ENCODE measurements at places on chromosomes 16 and 17.

DNA sequence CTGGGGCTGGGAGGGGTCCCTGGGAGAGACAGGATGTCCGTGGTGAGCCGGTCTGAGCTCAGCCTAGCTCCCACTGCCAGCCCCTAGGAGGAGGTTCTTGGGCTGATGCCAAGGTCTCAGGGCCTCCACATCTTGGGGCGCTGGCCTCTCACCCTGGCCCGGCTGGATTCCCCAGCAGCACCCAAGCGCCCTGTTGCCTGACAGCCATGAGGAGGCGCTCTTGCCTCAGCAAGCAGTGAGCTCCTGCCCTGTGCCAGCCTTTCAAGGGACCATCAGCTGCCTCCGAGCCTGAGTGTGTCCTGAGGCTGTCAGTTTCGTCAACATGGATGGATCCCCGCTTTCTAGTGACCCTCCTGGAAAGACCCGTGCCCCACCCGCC, 234.9 kb upstream of the CIBAR2 start:
- DNase-seq: no peak

GRCh38 chr16:22424161-22424937, 49.9 kb upstream of the CDR2 start:
- DNase-seq: no peak

GRCh38 chr16:7227229-7227721, 105.4 kb upstream of the RBFOX1 start:
- no peak for DNase-seq

GRCh38 chr16:50996166-50996829, 154.8 kb downstream of the SALL1 start:
- no peak for DNase-seq

DNA sequence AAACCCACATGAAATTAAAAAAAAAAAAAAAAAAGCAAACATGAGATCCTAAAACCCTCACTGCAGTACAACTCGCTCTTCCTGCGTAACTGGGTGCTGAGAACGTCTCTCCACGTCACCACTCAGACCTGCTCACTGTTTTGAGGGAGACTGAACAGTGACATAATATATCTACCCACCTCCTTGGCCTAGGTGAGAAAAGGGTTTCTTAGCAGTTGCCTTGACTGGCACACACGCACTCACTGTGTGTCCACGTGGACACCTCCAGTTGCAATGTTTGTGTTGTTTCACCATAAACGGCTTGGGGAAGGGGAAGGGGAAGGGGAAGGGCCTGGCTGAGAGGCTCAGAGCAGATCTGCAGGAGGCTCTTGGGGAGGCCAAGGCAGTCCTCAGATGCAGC, 32.0 kb downstream of the FANCA start:
- no peak for DNase-seq

DNA sequence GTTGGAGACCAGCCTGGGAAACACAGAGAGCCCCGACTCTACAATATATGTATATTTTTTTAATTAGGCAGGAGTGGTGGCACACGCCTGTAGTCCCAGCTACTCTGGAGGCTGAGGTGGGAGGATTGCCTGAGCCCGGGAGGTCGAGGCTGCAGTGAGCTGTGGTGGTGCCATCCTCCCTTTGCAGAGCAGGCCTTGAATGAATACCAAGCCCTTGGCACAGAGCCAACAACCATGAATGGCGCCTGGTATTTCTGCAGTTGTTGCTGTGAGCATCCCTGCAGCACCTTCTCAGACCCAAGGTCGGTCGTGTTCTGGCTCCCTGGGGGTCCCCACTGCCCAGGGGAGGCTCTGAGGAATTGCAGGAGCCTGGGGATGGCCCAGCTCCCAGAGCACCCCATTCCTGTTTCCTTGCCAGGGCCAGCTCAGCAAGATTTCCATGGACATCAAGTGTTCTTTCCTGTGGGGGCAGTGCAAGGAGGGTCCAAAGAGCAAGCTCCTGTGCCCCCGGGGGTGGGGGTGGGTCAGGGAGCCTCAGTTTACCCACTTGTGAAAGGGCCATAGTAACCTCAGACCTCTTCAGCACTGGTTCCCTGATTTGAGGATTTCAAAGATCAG, 25.6 kb upstream of the RMI2 start:
- no peak for DNase-seq

DNA sequence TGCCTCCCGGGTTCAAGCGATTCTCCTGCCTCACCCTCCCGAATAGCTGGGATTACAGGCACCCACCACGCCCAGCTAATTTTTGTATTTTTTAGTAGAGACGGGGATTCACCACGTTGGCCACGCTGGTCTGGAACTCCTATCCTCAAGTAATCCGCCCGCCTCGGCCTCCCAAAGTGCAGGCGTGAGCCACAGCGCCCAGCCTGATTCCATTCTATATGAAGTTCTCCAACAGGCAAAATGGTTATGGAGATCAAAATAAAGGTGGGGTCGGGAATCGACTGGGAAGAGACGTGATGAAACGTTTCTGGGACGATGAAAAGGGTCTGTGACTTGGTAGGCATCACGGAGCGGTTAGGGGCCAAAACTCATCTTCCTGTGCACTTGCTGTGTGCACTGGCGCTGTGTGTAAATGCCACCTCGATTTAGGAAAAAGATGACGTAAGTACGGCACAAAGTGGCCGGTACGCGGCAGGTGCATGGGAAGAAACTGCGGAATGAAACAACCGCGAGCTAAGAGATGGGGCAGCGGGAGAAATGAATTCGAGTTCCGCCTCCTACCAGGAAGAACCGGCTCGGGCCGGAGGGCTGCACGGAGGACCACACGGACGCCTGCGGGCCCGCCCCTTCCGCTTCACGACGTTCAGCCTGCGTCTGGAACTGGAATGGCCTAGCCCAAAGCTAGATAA, 1.6 kb downstream of the TP53 start:
- DNase-seq: peak; percentile 68

GRCh38 chr16:56780646-56781045, 50.7 kb downstream of the NUP93 start:
- no peak for DNase-seq

DNA sequence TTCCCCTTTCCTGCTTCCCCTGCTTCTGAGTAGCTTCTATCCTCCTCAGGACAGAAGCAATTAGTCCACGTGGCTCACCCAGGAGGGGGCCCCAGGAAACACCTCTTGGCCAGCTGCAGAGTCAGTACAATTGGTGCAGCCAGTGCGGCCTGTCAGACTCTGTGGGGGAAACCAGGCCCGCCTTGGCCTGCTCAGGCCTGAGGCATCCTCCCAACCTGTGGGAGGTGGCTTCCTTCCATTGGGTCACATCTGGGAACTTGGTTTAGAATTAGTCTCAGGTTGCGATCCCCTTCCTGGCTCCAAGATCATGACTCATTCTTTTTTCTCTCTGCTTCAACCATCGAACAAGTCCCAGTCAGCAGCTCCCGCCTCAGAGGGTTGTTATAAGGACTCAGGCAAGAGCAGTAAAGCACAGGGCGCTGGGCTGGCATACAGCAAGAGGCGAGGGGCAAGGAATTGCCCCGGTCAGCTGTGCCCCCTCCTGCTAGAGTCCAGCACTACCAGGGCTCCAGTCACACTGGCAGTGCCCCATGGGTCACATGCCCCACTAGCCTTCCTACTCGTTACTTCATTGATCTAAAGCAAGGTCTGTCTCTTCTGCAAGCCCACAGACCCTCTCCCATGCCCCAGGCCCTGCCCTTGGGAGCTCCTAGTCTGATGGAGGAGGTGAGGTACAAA, 8.1 kb upstream of the EPX start:
- DNase-seq: no peak

- DNase-seq: no peak
Observed at GRCh38 chr17:57135789-57136291, 50.8 kb downstream of the AKAP1 start.

- no peak for DNase-seq
Observed at GRCh38 chr16:89194340-89195311, 5.7 kb downstream of the SLC22A31 start.

DNA sequence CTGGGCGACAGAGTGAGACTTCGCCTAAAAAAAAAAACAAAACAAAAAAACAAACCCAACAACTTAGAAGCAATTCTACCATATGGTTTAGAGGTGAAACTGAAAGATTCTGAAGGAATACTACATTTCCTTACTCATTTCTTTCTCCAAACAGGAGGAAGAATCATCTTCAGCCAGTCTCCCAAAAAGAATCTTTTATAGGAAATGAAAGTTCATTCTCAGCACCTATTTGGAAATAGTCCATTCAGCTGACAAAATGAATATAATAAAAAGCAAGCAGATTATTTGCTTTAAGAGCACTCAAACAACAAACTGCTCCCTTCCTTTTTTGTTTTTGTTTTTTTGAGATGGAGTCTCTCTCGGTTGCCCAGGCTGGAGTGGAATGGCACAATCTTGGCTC, 17.7 kb downstream of the GRB2 start:
- no peak for DNase-seq

DNA sequence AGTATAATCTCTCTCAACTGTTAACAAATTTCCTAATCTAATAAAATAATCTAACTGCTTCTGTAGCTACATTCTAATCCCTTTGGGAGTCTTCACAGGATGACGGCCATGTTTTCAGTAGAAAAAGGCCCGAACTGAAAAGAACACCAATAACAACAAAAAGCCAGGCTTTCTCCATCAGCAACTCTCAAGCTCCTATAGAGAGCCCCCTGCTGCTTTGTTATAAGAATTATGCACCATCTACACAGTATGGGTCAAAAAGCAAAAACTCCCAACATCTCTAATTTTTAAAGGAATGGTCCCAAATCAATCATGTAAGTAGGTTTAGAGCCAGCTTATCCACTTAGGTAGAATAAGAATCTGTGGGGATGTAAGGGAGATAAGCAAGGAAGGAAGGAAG, 163.6 kb upstream of the C17orf78 start:
- DNase-seq: no peak

- no peak for DNase-seq
Observed at GRCh38 chr16:17235147-17235815, 235.5 kb downstream of the XYLT1 start.

- no peak for DNase-seq
Observed at GRCh38 chr16:77437859-77438258, 3.0 kb upstream of the ADAMTS18 start.

DNA sequence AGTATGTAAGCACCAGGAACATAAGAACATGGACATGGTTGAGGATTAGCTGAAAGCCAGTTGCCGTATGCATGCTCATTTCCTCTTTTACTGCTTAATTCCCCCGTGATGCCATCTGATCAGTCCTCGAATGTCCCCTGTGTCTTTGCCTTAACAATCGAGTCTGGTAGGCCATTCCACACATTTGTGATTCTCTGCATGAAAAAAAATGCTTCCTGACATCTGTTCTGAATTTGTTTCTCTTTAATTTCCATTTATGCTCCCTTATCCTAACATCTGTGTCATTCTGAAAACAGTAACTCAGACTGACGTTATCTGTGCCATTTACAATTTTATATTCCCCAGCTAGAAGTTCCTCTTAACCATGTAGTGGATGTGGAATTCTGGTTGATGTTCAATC, 158.2 kb upstream of the TOX3 start:
- DNase-seq: no peak

DNA sequence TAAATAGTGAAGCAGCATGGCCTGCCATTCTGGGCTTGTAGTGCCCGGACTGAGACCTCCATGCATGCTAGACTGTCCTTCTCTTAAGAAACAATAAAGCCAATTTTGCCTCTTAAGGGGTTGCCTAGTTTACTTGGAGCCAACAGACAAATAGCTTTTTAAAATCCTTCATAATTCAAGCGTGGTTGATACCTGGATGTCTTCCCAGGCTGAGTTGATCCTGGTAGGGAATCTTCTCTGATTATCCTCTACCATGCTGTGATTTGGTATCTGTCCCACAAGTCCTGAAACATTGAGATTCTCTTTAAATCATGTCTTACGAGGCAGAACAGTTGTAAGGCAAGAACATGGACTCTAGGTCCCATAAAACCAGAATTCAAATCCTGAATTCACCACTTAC, 359.6 kb upstream of the CCL2 start:
- DNase-seq: no peak

DNA sequence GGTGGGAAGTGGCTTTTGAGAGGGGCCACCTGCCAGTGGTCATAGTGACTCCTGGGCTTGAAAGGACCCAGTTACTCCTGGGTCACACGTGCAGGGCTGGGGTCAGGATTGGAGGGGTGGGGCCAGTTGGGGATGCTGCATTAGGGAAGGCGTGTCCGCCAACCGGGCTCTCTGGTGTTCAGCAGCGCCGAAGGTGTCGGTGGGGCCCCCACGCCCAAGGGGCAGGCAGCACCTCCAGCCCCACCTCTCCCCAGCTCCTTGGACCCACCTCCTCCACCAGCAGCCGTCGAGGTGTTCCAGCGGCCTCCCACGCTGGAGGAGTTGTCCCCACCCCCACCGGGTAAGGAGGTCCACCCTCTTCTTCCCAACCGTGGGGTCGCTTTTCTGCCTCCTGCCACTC, 9.5 kb downstream of the ABI3 start:
- DNase-seq: no peak

GRCh38 chr16:3938843-3939624, 58.5 kb upstream of the CREBBP start:
- peak; percentile 85 for DNase-seq

DNA sequence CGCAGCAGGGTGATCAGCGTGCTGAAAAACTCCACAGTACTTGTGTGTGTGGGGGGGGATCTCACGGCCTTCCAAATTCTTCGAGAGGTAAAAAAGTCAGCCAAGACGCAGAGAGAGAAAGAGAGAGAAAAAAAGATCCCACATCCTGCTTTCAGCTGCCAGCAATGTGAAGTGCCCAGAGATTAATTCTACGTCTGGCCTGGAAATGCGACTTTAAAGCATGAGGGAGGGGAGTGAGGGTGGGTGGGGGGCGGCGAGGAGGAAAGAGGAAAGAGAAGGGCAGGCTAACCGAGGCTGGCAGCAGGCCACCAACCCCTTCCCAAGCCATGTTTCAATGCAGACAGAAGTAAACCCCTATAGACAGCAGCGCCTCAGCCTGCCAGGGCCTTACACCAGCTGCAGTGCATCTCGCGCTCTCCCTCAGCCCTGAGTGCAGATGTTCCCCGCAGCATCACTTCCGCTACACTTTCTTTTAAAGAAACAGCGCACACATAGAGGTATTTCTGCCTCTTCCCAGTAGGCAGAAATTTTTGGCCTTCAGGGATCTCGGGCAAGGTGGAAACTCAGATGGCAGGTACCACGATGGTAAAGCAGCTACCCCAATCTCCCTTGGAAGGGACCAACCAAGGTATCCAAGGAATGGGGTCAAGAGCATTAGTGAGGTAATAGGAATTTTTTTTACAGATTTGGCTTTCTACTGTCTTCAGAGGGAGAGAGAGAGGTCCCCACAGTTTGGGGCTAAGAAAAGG, 87.8 kb downstream of the SMG6 start:
- DNase-seq: peak; percentile 60

GRCh38 chr17:19461116-19461515, 50.1 kb downstream of the RNF112 start:
- DNase-seq: no peak

- DNase-seq: peak; percentile 56
Observed at GRCh38 chr16:83953796-83954576, 946 bp downstream of the OSGIN1 start.

- peak; percentile 66 for DNase-seq
Observed at GRCh38 chr16:74771656-74772315, 2.8 kb downstream of the FA2H start.

DNA sequence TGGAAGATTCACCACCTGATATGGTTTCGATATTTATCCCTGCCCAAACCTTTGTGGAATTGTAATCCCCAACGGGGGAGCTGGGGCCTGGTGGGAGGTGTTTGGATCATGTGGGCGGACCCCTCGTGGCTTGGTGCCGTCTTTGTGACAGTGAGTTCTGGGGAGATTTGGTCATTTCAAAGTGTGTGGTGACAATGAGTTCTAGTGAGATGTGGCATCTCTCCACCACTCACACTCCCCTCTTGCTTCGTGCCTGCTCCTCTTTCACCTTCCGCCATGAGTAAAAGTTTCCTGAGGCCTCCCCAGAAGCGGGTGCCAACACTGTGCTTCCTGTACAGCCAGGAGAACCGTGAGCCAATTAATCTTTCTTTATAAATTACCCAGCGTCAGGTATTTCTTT, 9.7 kb downstream of the CCDC57 start:
- DNase-seq: no peak

- no peak for DNase-seq
Observed at GRCh38 chr17:57983446-57983845, 4.6 kb downstream of the VEZF1 start.

All from GM12891 (cell line).